ENCODE measurements at places on chromosomes 3 and 15.
A peak's percentile ranks its signal among the peaks of the same experiment; 100 is the strongest.

- DNase-seq, result no peak
Observed at GRCh38 chr3:146625186-146625775, 20.1 kb upstream of the PLSCR5 start.

DNA sequence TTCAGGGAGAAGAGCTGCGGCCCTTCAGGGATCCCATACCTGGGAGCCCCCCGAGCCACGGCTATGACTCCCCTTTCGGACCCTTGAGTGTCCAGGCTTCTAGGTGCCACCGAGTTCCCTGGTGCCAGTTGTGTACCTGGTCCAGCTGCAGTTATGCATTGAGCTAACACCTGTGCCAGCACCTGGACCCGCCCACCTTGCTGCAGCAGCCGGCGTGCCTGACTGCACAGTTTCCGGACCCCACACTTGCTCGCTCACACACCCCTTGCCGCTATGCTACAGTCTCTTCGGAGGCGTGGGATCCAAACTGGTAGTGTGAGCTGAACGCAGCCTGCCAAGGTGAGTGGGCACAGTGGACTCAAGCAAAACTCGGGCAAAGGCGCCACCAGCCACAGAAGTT, 284.5 kb upstream of the ROBO1 start:
- DNase-seq, result no peak

DNA sequence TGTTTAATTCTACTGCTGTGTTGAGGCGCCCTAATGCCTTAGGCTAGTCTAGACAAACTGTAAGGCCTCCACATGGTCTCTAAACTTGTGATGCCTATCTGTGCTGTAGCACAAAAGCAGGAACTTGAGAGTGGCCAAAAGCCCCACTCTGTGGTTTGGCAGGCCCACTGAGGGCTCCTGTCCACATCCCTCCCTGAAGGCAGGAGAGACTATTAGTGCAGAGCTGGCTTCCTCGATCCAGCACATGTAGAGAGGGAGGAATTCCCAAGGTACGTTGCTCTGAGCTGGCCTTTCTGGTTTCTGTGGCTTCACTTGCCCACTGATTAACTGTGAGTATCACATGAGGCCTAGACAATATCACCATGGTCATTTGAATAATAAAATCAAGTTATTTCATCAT, 90.6 kb downstream of the POLR2M start:
- no peak for DNase-seq

GRCh38 chr3:15728766-15729165, 69.0 kb downstream of the ANKRD28 start:
- DNase-seq, result no peak

GRCh38 chr3:189042832-189043231, 128.9 kb upstream of the TPRG1 start:
- no peak for DNase-seq

DNA sequence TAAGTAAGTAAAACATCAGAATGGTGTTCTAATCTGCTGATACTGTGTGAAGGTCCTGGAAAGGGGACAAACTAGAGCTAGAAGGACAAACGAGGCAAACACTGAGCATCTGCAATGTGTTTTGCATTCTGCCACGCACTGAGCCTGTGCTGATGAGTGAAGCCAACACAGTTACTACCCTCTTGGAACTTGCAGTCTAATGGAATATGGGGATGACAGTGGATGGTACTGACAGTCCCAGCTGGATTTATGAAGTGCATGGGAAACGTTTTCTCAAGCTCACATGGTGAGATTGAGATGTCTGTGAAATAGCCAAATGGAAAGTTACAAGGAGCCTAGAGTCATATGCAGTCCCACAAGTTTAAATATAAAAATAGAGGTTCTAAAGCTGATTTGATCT, 86.6 kb downstream of the FOXB1 start:
- DNase-seq, result no peak

DNA sequence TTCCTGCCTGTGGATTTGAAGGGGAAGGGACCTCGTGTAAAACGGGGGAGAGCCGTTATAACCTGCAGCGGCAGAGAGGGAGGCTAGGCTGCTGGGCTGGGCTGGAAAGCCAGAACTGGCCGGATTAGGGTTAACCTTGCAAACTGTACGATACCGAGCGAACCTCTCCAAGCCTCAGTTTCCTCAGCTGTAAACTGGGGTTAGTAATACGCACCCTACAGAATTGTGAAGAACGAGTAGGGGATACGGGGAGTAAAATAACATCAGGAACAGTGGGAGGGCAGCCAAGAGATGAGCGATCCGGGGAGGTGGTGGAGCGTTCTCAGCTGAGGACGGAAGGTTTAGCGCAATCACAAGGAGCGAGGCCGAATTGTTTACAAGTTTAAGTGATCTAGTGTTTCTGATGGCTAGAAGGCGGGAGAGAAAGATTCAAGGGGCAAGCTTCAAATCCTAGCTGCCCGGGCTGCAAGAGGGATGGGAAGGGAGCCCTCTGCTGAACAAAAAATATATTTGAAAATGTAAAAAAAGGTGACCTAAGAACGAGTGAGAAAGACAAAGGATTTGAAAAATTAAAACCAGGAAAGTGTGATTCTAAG, 768 bp upstream of the SEMA5B start:
- DNase-seq, result peak; percentile 58

DNA sequence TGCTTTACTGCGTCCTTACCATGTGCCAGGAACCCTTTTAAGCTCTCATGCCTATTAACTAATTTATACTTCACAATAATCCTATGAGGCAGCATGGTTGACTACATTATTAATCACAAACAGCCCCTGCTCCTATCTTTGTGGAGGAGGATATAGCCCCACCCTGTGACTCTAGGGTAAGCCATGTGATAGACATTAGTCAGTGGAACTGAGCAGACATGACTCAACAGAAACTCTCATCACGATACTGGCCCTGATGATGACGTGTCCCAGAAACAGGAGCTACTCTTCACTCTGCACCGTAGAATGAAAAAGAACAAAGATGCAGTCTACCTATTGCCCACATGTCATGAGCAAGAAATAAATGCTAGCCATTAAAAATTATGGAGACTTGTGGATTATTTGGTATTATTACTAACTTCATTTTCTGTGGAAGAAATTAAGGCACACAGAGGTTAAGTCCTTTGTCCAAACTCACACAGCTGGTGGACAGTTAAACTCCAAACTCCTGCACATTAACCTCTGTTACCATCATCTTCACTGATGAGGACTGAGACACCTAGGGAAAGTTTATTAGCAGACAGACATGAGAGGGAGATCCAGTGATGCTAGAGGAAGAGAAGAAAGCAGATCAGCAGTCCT, 51.2 kb downstream of the CFAP20DC start:
- DNase-seq, result peak; percentile 72

GRCh38 chr15:25022233-25022632, 67.4 kb downstream of the SNRPN start:
- no peak for DNase-seq

DNA sequence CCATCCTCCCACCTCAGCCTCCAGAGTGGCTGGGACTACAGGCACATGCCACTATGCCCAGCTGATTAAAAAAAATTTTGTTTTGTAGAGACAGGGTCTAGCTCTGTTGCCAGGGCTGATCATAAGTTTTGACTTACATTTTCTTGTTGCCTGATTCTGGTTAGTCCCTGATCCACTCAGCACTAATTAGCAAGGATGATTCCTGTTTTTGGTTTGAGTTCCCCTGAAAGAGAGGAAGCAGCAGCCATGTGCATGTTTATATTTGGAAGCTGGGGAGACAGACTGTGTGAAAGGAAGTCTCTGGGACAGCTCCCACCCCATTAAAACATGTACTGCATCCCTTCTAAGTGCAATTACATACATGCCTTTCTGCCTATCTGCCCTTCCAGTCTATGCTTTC, 3.6 kb upstream of the NCK1 start:
- no peak for DNase-seq

- DNase-seq, result no peak
Observed at GRCh38 chr15:33069161-33069560, 125.4 kb downstream of the FMN1 start.

GRCh38 chr15:69215314-69216035, 55.0 kb downstream of the GLCE start:
- DNase-seq, result no peak

DNA sequence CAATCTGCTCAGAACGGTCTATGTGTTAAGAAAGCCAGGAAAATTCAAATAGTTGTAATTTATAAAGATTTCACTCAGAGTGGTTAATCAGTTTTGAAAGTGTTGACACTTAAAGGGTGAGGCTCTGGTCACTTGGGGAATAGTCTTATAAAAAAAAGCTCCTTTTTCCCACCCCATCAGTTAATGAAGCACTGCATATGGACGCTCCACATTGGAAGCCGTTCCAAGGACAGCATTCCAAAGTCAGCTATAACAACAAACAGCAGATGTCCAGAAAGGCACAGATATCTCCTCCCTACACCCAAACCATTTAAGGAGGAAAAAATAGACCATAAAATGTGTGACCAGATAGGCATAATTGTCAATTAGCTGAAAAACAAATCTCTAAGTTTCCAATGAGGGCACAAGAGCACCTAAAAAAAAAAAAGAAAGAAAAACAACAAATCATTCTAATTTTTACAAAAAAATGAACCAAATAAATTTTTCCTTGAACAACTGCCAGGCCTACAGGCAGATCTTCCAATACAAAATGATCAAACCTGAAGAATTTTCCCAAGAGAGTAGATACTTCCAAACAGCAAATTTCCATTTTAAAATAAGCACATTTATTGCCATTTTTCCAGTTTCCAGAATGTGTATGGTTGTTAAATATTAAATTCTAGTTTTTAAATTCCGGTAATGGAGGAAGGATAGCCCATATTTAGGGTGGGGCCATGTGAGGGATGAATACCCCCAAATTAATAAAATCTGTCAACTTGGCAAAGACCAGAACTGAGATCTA, 198.3 kb downstream of the ERC2 start:
- no peak for DNase-seq

DNA sequence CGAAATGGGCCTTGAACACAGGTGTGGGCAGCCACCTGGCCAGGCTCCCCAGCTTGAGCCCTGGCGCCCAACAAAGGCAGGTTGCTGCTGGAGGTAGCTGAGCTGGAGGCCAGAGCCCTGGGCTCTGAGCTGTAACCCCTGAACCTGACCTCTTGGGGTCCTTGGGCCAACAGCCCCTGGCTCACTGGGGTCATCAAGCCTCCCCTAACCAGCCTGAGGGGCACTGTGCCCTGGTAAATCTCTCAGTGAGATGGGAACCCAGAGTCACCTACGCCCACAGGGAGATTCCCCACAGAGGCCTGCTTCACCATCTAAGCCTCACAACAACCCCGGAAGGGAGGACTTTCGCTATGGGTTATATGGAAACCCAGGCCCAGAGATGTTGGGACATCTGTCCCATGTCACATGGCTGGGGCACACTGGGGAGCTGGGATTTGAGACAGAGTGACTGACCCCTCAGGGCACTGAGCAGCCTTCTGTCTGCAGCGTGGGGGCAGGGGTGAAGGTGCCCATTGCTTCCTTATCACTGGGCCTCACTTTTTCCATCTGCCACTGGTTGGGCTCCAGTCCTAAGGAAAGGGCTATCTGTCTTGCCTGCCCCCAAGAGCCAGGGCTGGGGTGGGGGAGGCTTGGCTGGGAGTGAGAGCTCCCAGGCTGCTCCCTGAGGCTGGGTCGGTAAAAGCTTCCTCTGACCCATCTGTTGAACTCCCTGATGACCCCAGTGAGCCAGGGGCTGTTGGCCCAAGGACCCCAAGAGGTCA, 59.1 kb downstream of the IQSEC1 start:
- peak; percentile 68 for DNase-seq

GRCh38 chr3:15892311-15893227, 94.8 kb upstream of the ANKRD28 start:
- no peak for DNase-seq

DNA sequence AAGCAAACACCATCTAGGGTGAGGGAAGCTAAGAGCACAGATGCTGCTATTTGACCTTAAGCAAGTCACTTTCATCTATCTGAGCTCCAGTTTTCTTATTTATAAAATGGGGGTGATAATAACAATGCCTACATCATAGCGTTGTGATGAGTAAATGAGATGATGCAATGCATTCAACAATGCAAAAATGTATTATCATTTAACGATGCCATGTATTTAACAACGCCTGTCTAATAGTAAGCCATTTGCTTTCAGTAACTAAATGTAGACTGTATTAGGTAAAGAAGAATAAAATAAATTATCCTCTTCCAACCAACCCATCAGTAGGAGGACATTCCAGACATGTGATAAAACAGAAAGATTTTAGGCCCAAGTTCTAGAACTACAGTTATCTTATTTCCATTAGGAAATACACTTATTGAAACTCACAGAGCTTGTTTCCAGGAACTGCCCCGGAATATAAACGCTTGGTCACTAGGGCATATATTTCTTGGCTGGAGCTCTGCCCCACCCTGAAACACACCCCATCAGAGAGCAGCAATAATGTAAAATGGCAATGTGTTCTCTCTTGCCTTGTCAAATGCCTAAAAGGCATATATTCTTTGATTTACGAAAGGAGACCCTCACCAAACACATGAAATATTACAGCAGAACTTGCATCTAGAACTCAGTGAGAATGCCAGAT, 128.3 kb downstream of the LIPC start:
- DNase-seq, result no peak

DNA sequence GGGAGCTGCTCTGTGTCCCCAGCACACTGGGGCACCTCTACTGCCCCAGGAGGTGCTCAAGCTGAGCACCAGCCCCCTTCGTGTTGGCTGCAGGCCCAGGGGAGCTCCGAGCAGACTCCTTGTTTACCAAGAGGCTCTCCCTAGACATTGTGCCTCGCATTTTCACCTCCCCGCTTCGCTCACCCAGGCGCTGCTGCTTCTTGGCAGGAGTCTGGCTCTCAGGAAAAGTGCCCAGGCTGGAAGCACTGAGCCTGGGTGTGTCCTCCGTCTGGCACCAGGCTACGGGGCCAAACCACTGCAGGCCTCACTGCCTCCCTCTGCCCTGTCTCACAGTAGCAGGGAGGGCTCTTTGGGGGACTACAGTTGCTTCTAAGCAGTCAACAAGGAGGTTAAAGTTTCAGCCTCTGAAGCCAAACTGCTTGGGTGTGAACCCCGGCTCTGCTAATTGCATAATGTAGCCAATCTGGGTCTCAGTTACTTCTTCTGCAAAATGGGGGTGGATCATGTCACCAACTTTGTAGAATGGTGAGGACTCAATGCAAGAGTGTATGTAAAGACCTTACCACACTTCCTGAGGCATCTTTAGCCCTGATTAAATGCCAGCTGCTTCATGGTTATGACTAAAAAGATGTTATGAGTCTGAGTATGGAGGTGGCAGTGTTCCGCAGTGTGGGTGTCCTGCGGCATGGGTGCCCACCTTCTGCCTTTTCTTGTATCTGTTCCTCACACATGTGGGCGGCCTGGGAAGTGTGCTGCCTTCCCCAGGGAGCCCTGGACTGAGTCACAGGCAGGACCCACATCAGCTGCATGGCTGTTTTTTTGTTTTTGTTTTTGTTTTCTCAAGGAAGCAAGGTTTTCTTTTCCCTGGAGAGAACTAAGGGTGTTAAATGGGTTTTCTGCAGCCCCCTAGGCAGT, 88.9 kb downstream of the CLSTN2 start:
- no peak for DNase-seq

GRCh38 chr15:30929064-30929669, 25.5 kb downstream of the FAN1 start:
- no peak for DNase-seq

- DNase-seq, result no peak
Observed at GRCh38 chr3:41026394-41027177, 172.7 kb upstream of the CTNNB1 start.

- no peak for DNase-seq
Observed at GRCh38 chr3:37453393-37454389, 279.3 kb upstream of the LRRFIP2 start.
